ENCODE measurements at places on chromosomes 3 and 15. TPM values are rescaled to one million over a fixed set of nuclear protein-coding genes. Genes with fewer than 3 reads are reported as not detected.

Gene MEX3B
- 8.4 TPM for polyA plus RNA-seq

Gene EXD1
- 0.34 TPM for polyA plus RNA-seq

Gene UBL7
- 38.7 TPM for polyA plus RNA-seq

- no peaks in the 10 kb centered on the region for H3K36me3 ChIP-seq
- no peak overlapping the region for H3K4me3 ChIP-seq
- no peak for DNase-seq
- no peaks in the 10 kb centered on the region for H3K4me1 ChIP-seq
- H3K27ac ChIP-seq = no peak overlapping the region
These were observed 41.7 kb downstream of the OXSM start for GRCh38 chr3:25831578-25831977.

- H3K27ac ChIP-seq = no peak overlapping the region
- H3K27me3 ChIP-seq = no peaks in the 10 kb centered on the region
- H3K4me1 ChIP-seq = peaks cover 3% of the 10 kb centered on the region
These were observed 61.0 kb downstream of the CCK start for GRCh38 chr3:42204867-42205599.

- H3K27ac ChIP-seq = no peak overlapping the region
- no peak overlapping the region for H3K4me3 ChIP-seq
- H3K4me1 ChIP-seq = no peaks in the 10 kb centered on the region
- no peak for DNase-seq
- H3K27me3 ChIP-seq = no peaks in the 10 kb centered on the region
These were observed 46.6 kb upstream of the GOLGA8J start for GRCh38 chr15:30036036-30036703.

GRCh38 chr15:43878446-43878845, 51.6 kb downstream of the WDR76 start:
- peaks cover 23% of the 10 kb centered on the region for H3K36me3 ChIP-seq
- no peak overlapping the region for H3K4me3 ChIP-seq
- no peaks in the 10 kb centered on the region for H3K4me1 ChIP-seq
- no peak overlapping the region for H3K27ac ChIP-seq

Data from thymus (tissue), 14 donors.